ENCODE measurements at places on chromosomes 2 and 18.

DNA sequence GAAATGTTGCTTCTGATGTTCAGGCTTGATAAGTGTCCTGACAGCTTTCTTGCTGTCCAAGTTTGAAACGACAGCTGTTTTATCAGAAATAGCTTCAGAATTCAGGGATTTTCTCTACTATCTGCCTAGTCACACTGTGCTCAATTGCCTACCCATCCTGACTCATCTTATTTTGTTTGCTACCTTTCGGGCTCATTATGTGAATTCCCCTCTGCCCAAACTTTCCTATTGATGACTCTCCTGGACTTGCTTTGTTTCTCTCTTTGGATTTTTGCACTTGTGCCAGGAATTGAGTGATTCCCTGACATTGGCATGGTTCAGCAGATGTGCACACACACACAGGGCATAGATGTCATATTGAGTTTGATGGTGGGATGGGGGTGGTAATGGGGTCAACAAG, 1052.6 kb upstream of the PIK3C3 start:
- DNase-seq = no peak

GRCh38 chr2:70639841-70640436, 86.3 kb upstream of the TGFA start:
- no peak for DNase-seq

DNA sequence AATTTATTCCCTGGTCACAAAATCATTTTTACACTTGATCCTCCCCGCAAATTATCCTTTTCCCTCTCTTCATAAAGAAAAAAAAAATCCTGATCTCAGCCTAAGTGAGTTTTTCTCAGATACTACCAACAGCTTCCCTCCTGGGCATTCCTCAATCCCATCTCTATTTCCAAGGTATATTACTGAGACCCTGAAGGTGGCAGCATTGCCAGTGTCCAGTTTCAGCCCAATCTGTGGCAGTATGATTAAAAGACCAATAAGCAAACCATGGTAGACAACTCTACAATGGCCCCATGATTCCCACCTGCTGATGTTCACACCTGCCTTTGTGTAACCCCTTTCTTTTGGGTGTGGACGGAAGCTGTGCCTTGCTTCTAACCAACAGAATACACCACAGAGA, 45.1 kb downstream of the CCDC93 start:
- DNase-seq = no peak

DNA sequence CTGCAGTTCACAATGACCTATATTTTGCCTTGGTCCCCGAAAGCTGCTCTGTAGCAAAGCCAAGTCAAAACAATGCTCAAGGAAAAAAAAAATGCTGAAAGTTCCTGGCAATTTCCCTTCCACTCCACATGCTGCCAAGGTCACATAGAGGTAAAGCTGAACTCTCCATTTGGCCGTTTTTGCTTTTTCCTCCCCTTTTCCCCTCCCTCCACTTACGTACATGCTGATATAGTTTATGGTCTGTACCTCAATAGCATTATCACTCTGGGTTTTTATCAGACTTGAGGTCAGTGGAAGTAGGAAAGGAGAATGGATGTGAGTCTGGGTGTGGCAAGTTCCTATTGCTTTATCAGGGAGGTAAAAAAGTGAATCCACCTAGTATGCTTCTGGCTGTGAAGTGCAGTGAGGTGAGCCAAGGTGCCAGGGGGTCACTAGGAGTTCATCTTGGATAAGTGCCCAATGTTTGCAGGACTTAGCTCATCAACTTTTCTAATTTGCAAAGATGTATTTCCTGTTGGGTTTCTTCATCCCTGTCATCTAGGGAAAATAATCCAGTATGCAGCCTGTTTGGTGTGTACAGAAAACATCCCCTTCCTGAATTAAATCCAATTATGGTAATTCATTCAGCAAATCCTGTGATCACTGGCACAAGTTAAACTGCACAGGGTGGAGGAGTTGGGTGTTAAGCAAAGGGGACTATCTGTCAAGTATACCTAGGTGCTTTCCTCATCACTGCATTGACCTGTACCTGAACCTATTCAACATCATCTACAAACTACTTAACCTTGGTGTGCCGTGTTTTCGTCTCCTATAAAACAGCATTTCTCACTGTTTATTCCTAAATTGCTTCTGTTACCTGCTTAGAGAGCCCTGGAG, 124.3 kb upstream of the CYP26B1 start:
- DNase-seq = no peak

- no peak for DNase-seq
Measured at GRCh38 chr2:222835143-222835822, 25.6 kb upstream of the ACSL3 start.

DNA sequence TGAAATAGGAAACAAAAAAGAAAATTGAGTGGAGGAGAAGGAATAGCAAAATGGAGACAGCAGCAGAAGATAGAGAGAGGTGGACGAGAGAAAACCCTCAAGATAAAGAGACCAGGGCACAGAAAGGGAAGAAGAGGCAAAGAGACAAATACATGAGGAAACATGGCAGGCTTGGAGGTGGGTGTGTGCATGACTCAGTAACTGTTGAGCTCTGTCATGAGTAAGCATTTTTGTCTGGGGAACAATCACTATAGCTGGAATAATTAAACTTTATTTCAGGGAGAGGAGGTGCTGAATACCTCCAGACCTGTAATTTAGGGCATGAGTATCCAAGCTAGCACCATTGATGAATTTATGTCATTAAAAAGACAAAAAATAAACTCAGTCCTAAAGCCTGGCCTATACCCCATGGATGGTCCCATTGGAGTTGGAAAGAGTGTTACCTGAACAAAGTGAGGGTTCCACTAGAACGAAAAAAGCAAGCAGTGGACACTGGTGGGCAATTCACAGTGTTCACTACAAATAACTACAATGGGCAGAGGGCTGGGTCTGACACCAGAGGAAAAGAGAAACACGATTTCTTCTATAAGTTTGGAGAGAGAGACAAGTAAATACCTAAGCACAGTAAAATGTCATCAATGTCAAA, 145.5 kb downstream of the ADCYAP1 start:
- DNase-seq = no peak

- no peak for DNase-seq
Measured at GRCh38 chr2:86003967-86004366, 101.7 kb downstream of the POLR1A start.

All from activated CD4-positive, alpha-beta T cell treated with anti-CD3 and anti-CD28 coated beads for 4 hours (primary cell).